ENCODE measurements at places on chromosomes 2 and 18. TPM values are rescaled to one million over a fixed set of nuclear protein-coding genes. Genes with fewer than 3 reads are reported as not detected.

GRCh38 chr2:38997781-38998180 lies 108.1 kb downstream of the ARHGEF33 start:
- DNase-seq, result peak; percentile 57

GRCh38 chr18:63545000-63545399 lies 2.8 kb downstream of the SERPINB12 start:
- DNase-seq, result no peak

GRCh38 chr2:658426-658825 lies 18.8 kb downstream of the TMEM18 start:
- no peak for DNase-seq

Gene TNFRSF11A
- total RNA-seq, result 7.0 TPM

- no peak for DNase-seq
These were observed 61.7 kb upstream of the MYL1 start for GRCh38 chr2:210376694-210377093.

Gene YPEL5
- 37.7 TPM for total RNA-seq

DNA sequence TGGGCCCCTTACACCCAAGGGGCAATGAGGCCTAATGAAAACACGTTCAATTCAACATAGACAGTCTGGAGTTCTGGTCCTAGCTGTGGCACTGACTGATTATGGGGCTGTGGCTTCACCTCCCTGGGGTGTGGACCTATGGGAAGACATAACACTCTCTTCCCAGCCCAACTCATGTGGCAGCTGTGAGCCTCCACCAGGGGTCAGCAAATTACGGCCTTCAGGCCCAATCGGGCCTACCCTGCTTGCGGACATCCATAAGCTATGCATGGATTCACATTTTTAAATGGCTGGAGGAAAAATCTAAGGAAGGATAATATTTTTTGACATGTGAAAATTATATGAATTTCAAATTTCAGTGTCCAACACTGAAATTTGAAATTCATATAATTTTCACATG lies 101.3 kb downstream of the LOXHD1 start:
- peak; percentile 15 for DNase-seq

Gene SCYGR6
- total RNA-seq, result not detected

DNA sequence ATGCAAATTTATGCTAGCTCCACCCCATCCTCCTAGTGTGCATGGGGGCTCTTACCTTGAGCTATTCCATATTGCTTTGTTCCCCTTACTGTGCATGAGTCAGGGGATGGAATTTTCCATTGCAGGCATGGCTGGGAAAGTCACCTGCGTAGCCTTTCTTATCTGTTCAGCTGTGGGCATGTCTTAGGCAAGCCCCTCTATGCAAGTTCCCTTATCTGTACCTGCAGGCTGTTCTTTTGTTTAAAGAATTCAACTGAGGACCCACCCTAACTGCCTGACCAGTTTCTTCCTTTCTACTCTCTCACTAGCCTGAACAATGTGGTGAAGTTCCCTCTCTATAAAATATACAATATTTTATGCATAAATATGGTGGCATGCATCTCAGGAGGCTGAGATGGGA lies 54.2 kb upstream of the CDCA7 start:
- no peak for DNase-seq

Gene AAK1
- total RNA-seq, result 10.9 TPM

DNA sequence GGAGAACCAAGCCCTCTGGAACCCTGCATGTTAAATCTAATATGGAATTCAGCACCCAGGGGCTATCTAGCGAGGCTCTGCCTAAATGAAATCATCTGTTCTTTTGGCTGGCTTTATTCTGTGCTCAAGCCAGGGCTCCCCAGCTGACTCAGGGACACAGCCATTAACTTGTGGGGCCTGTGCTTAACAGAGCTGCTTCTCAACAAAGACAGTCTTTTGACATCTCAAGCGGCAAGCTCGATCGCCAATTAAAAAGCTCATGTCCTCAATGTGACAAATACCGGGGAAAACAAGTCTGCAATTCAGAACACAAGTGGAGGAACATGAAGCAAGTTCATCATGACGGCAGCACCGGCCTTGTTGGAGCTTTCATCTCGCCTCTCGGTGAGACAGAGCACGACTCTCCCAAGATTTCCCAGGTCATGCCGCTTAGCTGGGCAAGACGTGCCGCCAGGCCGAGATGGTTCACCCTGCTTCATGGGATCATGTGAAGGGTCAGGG lies 64.9 kb downstream of the KLHL29 start:
- no peak for DNase-seq

DNA sequence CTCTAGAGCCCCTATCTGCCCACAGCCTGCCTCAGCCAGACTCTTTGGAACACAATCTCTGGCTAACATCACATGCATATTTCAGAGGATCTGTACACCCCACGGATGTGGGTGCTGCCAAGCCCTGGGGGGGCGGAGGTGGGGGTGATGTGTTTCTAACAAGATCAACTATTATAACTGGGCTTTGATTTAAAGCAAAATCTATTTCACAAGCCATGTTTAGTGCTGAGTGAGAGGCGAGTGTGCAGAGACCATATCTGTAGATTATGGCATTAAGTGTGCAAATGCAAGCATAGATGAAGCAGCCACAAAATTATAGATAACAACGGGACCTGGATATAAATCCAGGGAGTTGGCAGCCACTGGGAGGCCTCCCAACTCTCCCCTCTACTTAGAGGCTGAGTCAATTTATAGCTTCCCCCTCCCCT lies 135.8 kb upstream of the SMAD2 start:
- no peak for DNase-seq

Gene XDH
- total RNA-seq, result not detected

Gene SCLY
- 19.0 TPM for total RNA-seq

DNA sequence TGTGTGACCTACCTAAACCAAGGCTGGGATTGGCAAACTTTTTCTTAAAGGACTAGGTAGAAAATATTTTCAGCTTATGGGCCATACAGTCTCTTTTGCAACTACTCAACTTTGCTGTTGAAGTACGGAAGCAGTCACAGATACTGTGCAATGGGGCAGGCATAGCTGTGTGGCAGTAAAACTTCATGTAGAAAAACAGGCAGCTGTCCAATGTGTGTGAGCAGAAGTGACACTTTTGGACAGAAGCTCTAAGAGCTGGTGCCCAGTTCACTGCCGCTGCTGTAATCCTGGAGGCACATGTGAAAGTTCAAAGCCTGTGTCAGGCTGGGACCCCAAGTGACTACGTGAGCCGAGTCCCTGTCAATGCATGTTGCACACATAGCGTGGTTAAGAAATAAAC lies 46.7 kb downstream of the MAPK4 start:
- DNase-seq, result no peak

DNA sequence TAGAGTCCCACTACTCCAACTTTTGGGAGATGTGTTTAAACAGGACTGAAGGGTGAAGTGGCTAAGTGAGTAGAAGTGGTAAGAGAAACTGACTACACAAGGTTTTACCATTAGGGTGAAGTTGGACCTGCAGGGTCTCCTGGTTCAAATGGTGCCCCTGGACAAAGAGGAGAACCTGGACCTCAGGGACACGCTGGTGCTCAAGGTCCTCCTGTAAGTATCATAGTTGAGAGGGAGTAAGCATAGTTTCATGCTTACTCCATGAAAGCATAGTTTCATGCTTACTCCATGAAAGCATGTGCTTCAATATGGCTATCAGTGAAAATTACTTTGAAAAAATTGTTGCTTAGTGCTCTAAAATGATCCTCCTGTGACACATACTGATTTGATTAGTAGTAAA lies 19.1 kb downstream of the COL3A1 start:
- DNase-seq, result no peak

GRCh38 chr2:107469437-107469995 lies 357.2 kb upstream of the RGPD4 start:
- no peak for DNase-seq

- DNase-seq, result no peak
These were observed 92.4 kb downstream of the NCK2 start for GRCh38 chr2:105836840-105837692.

Gene MRPL44
- total RNA-seq, result 42.7 TPM

DNA sequence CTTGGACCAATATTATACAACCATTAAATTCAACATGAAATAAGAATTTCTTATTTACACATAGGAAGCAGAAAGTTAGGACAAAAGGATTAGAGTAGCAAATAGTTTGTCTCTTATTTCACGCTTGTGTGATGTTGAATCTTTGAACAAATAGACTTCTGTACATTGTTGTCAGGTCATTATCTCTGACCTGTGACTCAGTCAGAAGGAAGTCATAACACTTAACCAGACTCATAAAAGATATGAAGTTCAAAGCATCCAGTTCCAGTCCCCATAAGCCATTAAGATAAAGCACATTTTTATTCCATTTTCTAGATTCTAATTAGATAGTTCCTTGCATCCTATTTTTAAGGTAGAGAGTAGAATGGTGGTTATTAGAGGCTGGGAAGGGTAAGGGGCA lies 130.8 kb downstream of the UPP2 start:
- DNase-seq, result no peak

DNA sequence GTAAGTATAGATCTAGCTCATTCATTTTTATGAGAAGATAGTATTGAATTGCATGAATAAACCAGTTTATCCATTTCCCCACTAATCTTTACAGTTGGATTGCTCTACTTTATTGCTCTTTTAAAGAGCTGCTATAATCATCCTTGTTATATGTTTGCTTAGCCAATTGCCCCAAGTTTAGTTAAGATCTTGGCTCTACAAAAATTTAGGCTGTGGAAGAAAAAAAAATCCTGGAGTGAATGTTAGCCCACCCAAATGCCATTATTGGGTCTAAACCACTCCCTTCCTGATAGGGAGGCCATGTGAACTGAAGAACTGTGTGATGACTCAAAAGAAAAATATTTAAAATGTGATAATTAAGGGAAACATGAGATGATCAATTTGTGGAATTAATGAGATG lies 2.9 kb downstream of the ALS2 start:
- no peak for DNase-seq

GRCh38 chr2:55011831-55012671 lies 38.2 kb downstream of the RTN4 start:
- no peak for DNase-seq

DNA sequence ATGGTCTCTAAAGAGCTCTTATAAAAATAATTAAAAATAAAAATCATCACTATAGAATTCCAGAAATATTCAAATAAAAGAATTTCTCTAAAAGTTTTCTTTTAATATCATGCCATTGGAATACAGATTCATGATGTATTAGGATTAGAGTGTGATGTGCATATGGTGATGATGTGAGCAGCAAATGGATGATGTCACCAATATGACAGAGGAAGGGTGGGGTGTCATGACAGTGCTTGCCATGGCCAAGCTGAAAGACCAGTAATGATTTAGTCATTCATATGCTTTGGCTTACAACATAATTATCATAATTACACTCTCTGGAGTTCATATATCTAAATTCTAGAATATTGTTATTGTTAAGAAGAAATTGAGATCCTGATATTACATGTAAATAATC lies 27.4 kb upstream of the TTC32 start:
- DNase-seq, result no peak

DNA sequence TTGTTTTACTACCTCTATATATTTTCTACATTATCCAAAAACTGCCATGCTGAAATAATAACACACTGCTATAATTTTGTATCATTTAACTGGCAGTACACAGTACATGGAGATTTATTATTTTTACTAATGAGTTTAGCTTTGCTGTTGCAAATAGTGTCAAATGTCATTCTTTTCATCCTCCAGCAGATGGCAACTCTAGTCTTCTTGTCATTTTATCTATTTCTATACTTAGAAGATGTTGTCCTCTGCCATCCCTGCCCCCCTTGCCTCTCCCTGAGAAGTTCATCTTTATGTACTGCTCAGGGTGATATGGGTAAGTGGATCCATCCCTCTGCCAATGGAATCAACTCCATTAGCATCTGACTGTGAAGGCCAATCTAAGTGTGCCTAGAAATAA lies 21.7 kb upstream of the LRRTM1 start:
- DNase-seq, result peak; percentile 4

DNA sequence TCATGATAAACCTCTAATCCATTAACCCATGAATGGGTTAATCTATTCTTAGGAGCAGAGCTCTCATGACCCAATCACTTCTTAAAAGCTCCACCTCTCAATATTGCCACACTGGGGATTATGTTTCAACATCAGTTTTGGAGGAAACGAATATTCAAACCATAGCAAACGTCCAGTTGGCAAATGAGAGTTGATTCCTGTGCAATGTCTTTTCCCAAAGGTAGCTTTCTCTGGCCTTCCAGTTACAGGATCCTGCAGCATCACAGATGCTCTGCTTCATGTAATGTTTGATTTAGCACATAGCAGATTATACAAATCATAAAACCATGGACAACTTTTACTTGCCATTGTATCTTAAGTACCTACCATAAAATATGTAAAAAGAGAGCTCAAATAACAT lies 481.0 kb downstream of the TNS1 start:
- no peak for DNase-seq

Gene CACNB4
- total RNA-seq, result not detected

Gene EPHA4
- total RNA-seq, result 5.4 TPM

- DNase-seq, result no peak
These were observed 67.8 kb downstream of the RTP5 start for GRCh38 chr2:241937297-241937696.

Measured in MG63 (cell line).